Hypothalamus (tissue), 51 donors: ENCODE measurements at places on chromosomes 1 and 21.
A peak's percentile ranks its signal among the peaks of the same experiment; 100 is the strongest.

DNA sequence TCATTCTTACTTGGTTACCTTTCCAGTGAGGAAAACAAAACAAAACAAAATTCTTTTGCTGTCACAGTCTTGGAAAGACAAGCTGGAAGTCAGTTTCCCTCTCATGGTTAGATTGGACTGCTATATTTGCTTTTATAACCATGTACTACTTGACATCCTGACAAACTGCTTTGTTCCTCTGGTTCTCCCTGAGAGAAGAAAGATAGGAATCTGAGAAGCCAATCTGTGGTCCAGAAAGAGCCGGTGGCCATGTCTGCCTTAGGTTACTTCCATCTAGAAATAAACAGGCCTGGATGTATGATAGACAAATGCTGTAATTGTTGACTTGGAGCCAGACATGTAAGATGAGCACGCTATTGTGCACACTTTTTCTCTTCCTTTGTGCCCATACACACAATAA, 330.0 kb downstream of the BRINP3 start:
- no peak for DNase-seq

DNA sequence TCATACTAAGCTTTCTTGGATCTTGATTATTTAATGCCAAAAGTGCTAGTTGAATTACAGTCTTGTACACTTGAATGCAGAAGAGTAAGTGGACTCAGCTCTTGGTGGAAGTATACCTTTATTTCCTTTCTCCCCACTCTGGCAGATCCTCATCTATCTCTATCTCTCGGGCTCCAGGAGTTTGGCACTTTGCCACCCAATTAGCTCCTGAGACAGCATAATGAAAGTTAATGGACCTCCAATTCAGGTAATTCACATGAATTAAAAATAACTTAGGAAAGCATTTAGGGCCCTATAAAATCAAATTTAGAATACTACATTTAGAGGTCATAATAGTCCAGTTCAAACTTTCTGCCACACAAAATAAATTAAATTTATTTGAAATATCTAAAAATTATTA, 67.4 kb downstream of the OLFM3 start:
- DNase-seq, result no peak

DNA sequence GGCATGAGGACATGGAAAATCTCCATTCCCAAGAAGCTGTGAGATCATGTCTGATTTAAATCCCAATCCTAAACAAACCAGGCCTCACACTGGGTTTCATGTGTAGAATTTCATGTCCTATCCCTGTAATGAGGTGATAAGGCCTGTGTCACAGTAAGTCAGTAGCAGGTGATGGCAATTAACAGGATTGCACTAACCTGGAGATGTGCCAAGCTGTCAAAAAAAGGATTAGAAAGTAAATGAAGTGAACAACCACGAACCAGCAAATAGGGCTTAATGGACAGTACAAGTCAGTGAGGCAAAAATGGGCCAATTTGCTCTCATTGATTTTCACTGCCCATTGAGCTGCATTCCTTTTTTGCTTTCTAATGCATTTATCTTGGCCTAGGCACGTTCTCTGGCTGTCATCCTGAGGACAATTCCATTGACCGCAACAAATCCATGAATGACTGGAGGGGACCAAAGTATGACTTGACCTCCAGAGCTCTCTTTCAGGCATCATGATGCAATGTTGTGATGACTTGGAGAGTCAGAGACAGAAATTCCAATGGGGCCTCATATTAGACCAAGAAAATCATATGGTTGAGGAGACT, 673.6 kb upstream of the ADGRL2 start:
- no peak for DNase-seq

DNA sequence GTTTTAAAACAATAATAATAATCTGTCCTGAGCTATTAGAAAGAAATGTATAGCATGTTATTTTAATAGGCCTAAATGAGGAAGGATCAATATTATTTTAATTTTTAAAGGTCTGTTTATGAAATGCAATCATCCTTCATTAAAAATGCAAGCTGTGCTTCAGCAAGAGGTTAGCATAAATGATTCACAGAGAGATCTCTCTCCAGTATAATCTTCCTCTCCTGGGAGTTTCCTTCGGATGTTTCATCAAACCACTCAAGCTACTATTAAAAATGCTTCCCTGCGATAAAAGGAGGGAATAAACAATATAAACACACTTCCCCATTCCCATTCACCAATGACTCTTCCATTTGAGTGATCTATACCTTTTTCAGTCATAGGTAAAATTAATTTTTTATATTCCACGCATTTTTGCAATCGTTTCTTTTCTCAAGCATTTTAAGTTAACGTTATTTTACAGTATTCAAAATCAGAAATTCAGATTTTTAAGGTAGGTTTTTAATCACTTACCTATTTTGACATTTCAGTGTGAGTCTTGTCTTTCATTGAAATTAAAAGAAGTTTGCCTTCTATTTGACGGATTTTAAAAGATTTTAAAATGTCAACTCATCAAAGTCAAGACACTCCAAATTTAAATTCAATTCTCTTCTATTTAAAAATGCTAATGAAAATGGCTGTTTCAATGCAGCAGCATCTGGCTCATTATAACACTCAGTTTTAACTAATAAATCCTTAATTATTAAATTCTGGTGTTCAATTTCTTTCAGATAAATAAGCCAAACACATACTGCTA, 64.3 kb downstream of the RERE start:
- no peak for DNase-seq

DNA sequence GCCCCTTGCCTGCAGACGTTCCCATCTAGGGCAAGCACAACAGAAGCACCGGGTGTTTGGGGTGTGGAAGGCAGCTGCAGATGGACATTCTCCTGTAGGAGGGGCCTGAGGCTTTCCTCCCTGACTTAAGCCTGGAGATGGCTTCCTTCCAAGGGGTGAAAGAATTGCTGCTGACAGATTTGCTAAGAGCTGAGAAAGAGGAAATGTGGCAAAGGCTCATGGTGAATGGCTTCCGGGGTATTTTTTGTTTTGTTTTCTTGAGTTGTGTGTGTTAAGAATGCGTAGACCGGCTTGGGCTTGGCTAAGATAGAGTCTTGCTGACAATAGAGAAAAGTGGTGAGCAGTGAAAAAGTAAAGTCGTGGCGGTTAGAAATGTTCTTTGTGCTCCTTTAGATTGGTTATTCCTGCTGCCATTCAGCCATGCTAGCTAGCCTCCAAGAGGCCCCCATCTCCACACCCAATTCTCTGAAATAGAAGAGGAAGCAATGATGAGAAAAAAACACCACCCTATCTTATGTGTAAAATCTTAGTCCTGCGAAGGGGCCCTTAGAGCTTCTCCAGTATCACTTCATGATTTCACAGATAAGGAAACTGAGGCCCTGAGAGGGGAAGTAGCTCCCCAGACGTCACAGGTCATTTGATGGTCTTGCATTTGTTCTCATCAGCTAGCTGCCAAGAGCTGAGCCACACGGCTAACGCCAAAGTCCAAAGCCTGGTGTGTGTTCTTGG, 36.9 kb downstream of the EIF2D start:
- DNase-seq, result peak; percentile 31
